ENCODE measurements at places on chromosomes 13 and 19.

DNA sequence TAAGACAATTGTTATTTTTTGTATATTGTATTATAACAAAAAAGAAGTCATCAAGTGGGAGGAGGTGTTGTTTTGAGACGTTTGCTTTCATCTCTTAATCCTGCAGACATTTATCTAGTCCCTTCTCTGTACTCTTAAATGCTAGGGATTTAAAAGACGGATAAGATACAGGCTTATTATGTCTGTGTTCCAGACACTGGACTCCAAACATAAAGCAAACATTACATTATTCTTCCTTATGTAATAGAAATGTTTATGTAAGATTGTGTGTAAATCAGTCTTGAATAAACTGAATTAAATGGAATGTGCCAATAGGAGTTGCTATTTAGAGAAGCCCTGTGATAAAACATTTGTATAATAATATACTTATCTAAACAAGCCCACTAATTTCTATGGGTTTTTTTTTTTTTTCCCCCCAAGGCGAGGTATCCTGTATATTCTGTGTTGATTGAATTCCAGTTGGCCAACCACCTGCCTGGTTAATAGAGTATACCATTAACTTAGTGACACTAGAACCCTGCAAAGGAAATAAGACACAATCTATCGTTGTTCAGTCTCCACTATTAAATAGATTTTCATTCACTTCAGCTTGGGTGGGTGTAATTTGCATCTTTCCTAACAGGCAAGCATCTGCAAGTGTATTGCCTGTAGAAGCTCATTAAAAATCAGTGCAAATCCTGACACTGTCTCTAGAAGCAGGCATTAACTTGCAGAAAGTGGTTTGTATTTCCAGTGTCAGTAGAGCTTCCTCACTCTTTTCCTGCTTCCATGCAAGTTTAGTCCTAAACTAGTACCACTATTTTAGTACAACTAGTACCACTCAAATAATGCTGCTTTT, 69.0 kb downstream of the LRCH1 start:
- peak; percentile 45 for DNase-seq

GRCh38 chr19:12766051-12766521, 9.3 kb downstream of the HOOK2 start:
- no peak for DNase-seq

DNA sequence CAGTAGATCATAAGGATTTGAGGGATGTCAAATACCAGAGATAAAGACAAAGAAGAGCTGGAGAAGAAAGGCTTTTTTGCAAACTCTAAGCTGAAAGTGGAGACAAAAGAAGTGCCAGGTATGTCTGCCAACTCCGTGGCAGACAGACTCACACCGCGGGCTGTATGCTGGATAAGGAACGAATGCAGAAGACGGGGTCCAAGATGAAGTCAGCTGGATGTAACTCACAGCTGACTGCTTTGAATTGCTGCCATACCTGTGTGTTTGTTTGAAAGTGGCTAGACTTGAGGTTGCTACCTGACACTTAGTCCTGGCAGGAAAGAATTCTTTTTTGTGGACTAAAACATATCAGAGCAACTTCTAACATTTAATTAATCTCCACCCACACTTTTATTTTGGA, 398.8 kb downstream of the DLEU7 start:
- no peak for DNase-seq

- no peak for DNase-seq
Measured at GRCh38 chr13:35797244-35797643, 320.8 kb upstream of the MAB21L1 start.

DNA sequence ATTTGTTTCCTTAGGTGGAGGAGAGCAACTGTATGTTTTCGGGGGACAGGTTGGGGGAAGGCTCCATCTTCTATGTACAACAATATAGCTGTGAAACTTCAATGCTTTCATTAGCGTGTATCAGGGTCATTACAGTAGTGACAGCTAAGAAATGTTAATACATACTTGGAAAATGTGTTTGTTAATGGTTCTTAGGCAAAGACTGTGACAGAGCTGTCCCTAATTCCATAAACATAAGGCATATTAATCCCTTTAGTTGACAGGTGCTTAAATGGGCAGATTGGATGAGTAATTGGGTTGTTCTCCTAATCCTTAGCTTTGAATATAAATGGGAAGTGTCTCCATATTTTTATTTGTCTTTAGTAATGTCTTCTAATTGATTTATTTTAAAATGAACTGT, 313.7 kb downstream of the HS6ST3 start:
- DNase-seq = no peak

DNA sequence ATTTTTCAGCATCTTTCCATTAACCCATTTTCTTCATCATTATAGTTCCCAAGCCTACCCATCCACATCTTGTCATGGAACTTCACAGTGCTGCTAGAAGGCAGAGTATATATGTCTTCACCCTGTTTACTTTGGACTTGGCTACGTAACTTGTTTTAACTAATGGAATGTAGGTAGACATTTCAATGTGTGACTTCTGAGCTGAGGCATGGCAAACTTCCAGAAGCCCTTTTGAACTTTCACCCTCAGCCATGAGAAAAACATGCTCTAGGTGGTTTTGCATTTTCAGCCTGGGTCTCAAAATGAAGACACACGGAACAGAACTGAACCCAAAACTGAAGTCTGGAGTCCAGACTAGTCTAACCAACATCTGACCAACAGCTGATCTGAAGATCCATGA, 3.2 kb downstream of the TEX30 start:
- DNase-seq = no peak

DNA sequence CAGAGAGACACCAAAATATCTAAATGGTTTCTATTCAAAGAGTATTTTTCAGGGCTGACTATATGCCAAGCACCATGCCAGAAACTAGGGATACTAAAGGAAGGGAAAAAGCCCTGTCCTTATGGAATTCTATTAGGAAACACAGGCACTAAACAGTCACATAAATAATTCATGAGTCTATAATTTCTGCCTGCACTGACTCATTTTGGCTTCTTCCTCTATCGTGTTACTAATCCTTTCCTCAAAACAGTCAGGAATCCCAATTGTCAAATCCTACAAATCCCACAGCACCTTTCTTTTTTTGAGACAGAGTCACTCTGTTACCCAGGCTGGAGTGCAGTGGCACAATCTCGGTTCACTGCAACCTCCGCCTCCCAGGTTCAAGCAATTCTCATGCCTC, 29.2 kb downstream of the XPO4 start:
- no peak for DNase-seq

GRCh38 chr19:3154957-3155736, 19.3 kb downstream of the GNA15 start:
- no peak for DNase-seq

GRCh38 chr13:104900191-104900817, 1635.2 kb downstream of the EFNB2 start:
- DNase-seq = no peak

GRCh38 chr13:46761174-46761573, 35.8 kb downstream of the ESD start:
- DNase-seq = no peak

- no peak for DNase-seq
Measured at GRCh38 chr19:15404097-15404779, 14.6 kb downstream of the AKAP8L start.

GRCh38 chr13:114077099-114077932, 55.1 kb downstream of the RASA3 start:
- DNase-seq = no peak

Measured in NCI-H2081 treated with DMSO at 0.1 percent for 48 hours (cell line).